ENCODE measurements at places on chromosomes 5 and 9. TPM values are rescaled to one million over a fixed set of nuclear protein-coding genes. Genes with fewer than 3 reads are reported as not detected.

The C5orf52 gene
- total RNA-seq: not detected

GRCh38 chr9:31908158-31908890, 476.1 kb upstream of the ACO1 start:
- DNase-seq: no peak

DNA sequence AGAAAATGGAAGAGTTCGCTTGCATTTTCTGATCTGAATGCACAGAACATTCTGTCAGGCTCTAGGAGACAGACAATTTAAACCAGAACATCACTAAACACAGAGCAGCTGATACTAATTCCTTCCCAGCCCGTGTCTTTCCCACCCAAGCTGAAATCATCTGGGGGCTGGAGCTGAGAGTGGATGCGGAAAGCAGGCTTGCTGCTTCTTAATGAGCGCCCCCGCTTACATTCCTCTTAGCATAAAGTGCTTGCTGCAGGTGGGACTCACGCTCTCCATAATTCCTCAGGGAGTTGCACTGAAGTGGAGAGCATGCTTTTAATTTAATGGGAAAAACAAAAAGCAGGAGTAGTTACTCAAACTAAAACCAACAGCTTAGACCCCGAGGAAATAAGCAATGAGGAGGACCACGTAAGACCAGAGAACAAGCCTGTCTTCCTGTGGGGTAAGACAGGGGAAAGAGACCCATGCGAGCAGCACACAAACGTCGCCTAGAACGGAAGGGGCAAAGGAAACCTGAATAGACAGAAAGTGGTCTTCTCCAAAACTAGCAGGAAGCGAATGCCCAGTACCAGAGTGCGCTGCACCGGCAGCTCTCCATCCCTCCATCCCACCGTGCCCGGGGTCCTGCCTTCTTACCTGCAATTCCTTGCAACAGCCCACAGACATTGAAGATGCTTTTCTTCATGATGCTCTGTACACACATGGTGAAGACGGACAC, 139.3 kb downstream of the LHFPL2 start:
- no peak for DNase-seq

DNA sequence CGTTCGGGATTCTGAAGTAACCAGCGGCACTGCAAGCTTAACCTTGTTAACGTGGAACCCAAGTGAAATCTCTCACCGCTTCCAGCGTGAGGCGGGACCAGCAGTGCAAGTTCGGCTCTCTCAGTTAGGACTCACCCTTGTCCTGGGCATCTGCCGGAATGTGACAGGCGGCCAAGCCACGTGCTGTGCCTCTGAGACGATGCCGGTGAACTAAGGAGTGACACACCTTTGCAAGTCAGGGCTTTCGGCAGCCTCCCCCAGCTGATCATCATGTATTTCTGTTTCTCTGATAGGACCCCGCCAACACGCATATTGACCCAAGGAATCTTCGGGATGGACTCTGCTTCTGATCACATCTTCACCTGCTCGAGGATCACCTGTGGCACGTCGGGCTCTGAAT, 415.0 kb upstream of the IRX1 start:
- no peak for DNase-seq

DNA sequence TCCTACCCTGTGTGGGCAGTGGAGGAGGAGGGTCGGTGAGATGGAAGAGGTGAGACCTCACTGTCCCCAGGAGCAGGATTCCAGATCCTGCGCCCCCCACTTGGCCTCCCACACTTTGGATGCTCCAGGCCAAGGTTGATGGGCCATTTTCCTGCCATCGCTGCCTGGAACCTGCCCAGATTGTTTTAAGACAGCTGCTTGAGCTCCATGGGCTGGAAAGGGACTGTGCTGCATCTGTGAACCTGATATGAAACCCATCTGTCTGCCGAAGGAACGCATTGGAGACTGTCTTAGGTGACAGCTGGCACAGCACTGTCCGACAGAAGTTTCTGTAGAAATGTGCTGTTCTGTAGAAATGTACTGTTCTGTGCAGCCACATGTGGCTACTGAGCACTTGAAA, 72.7 kb upstream of the SLC25A48 start:
- no peak for DNase-seq

DNA sequence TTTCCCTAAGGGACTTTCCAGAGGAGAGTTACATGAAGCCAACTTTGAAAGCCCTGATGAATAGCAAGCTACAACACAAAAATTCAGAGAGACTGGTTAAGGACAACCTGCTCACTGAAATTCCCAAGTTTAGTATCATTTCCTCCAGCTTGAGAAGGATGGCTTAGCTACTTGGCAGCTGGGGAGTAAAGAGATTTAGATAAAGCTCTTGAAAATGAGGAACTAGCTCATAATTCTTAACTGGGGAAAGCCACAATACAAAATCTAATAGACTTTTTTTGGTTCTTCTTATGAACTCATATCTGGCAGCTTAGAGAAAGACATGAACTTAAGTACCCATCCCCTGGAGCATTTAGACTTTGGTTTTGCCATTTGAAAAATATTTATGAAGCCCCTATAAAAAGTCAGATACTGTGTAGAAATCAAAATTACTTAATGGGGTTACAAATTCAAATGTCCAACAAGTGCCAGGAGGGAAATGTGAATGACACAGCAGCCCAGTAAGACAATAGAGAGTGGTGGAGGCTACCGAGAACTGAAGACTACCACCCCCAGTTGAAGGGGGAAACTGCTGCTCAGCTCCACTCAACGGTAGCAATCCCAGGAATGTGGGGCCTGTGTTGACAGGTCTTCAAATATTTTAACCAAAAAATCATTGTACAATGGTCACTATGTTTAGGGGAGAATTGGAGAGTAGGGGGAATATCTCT, 79.4 kb upstream of the ADRB2 start:
- no peak for DNase-seq

DNA sequence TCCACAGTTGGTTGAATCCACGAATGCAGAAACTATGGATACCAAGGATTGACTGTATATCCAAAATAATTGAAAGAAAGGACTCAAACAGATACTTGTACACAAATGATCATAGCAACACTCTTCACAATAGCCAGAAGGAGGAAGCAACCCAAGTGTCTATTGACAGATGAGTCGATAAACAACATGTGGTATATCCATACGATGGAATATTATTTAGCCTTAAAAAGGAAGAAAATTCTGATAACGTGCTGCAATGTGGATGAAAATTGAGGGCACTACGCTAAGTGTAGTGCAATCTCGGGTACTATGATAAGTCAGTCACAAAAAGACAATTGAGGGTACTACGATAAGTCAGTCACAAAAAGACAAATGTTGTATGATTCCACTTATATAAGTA, 83.6 kb upstream of the CPEB4 start:
- DNase-seq: no peak

Data from WTC11 (cell line).